ENCODE measurements at places on chromosomes 4 and X.
A peak's percentile ranks its signal among the peaks of the same experiment; 100 is the strongest.

DNA sequence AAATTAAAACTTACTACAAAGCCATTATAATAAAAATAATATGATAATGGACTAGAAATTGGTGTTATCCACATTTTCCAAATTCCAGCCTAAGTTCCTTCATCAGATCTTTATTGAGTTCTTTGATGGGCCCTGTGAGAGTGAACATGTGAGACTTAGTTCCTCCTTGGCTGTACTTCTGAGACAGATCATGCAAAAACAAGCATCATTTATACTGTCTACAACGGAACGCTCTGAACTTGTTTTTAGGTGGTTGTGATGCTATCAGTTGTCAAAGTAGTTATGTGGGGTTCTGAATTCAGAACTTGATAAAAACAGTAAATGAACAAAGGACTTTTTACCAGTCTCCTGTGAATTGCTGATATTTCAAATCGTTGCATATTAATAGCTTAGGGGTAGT is 48.9 kb downstream of the JADE3 start:
- no peak for DNase-seq

DNA sequence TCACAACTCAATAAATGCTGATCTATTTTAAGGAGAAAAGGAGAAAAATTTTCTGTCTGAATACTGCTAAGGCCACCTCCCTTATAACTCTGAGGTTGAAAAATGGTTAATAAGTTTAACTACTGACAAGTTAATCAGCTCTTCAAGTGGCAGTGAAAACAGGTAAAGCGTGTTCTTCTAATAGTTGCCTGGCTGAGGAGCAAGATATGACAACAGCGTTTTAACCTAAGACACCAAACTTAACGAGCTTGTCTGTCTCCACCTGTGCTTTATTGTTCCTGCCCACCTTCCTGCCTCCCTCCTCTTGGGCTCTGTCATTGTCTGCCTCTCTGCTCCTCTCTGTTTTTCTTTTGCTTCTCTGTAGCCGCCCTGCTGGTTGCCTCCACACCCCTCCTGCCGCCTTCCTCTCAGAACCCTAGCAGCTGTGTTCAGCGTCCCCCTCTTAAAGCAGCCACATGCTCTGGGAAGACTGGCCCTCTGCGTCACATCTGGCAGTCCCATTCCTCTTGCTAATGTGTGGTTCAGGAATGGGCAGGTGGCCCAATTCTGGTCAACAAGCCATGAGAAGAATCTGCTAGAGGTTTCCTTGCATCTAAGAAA is 4.3 kb upstream of the TSPAN5 start:
- peak; percentile 76 for DNase-seq

- DNase-seq, result no peak
Observed at GRCh38 chrX:21955403-21956189, 15.1 kb downstream of the SMS start.

DNA sequence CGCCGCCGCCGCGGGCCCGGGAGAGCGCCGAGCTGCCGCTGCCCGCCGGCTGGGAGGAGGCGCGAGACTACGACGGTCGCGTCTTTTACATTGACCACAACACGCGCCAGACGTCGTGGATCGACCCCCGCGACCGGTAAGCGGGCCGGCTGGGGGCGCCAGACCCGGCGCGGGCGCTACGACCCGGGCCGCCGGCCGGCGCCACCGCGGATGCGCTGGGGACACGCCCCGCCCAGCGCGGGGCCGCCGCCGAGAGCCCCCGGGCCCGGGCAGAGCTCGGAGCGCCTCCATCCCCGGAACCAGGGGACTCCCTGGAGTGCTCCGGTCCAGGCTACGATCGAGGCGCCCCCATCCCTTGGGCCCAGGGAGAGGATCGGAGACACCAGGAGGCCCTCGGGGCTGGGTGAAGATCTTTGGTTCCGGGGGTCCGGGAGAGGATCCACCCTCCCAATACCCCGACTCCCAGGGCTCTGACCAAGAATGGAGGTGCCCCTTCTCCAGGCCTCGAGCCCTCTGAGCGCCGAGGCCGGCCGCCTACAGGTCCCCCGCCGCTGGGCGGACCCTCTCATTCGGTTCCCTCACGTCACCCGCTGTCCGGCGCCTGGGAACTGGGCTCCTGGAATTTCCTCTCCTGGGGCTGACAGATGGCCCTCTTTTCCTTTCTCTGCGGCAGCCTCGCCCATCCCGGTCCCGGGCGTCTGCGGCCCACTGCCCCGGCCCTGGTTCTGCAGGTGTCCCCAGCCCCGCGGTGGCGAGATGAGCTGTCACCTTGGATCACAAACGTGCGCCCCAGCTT is 48.8 kb downstream of the CLDN34 start:
- DNase-seq, result no peak

DNA sequence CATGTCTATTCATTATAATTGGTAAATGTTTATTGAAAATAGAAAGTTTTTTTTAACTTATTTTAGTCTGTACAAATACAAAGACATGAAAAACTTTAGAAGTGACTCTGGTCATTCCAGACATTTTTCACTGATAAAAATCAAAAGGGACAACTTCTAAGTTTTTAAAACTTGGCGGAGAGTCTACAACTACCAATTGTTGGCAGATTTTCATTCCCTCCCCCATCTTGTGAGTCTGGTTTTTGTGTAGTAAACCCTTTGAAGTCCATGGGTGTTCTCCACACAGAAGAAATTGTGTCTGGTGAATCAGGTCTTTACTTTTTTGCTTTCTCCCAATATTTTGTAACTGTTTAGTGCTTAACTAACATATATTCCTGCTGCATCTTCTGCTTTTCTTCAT is 336.5 kb downstream of the PDGFC start:
- no peak for DNase-seq

- DNase-seq, result no peak
Observed at GRCh38 chr4:41202820-41203568, 11.3 kb downstream of the APBB2 start.

DNA sequence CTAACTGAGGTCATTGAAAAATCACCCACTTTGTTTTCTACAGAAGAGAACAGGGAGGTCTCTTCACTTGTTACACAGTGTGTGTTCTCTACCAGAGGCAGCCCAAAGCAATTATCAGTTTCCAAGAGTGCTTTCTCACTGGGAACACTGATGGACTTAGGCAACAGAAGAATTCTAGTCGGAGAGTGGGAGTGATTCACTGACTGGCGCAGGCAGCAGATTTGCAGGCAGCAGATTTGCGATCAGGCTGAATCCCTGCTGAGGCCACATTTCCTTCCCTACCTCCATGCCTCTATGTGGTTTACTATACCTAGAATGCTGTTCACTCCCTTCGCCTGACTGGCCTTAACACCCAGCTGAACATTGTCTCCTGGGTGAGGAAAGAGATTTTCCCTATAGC is 6.6 kb downstream of the OCIAD2 start:
- no peak for DNase-seq

DNA sequence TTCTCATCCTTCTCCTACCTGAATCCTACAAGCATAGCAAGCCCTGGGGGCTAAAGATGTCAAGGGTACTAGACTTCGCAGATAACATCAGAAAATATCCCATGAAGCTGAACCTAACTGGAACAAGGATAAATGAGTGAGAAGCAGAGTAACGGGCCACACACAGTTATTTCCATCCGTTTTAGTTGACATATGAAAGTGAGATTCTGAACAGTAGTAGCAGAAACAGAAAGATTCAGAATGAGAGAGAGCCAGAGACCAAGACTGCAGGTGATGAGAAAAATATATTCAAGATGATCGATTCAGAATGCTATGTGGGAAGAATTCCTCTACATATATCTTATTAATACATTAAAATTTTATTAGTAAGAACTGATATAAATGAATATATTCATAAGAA is 165.1 kb downstream of the TSPAN5 start:
- no peak for DNase-seq

DNA sequence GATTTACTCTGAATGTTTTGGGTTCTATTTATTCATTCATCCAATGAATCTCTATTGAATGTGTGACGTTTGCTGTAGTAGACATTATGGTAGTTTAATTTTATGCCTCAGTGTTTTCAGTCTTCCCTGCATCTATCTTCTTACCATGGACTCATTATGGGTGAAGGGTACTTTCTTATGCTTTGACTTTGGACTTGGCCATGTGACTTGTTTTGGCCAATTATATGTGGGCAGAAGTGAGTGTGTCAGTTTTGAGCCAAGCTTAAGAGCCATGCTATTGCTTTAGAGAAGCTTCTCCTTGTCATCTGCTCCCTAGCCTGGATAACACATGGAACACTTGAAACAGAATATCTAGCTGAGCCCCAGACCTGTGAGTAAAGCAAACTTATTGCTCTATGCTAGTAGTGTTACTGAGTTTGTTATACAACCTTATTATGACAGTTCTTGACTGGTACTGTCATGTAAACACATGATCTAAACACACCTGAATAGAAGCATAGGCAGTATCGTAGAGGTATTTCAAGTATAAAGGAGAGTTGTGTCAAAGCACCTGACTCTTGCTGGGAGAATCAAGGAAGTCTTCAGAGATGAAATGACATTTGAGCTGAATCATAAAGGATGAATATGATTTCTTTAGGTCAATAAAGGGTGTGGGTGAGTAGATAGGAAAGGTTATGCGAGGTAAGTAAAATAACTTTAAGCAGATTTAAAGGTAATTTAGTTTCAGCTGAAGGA is 128.4 kb downstream of the NAA11 start:
- no peak for DNase-seq

GRCh38 chr4:150067859-150068258 is 10.4 kb upstream of the DCLK2 start:
- no peak for DNase-seq

- no peak for DNase-seq
Observed at GRCh38 chrX:134580907-134581306, 77.4 kb downstream of the PLAC1 start.

DNA sequence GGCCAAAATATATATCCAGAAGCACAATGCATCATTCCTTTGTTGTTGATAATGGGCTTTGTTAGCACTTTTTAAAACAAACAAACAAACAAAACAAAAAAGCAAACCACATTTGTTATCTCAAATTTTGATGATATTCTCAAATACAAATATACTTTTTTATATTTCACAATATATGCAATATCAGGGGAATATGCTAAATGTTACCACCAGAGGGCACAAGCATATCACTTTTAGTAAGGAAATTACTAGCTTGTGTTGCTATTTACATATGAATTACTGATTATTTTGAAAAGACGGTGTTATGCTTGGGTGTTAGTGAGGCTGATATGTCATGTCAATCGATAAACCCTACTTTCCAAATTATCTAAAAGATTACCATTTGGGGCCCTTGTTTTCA is 29.1 kb downstream of the RIPPLY1 start:
- DNase-seq, result no peak

- no peak for DNase-seq
Observed at GRCh38 chrX:2888309-2888708, 40.8 kb downstream of the ARSD start.

DNA sequence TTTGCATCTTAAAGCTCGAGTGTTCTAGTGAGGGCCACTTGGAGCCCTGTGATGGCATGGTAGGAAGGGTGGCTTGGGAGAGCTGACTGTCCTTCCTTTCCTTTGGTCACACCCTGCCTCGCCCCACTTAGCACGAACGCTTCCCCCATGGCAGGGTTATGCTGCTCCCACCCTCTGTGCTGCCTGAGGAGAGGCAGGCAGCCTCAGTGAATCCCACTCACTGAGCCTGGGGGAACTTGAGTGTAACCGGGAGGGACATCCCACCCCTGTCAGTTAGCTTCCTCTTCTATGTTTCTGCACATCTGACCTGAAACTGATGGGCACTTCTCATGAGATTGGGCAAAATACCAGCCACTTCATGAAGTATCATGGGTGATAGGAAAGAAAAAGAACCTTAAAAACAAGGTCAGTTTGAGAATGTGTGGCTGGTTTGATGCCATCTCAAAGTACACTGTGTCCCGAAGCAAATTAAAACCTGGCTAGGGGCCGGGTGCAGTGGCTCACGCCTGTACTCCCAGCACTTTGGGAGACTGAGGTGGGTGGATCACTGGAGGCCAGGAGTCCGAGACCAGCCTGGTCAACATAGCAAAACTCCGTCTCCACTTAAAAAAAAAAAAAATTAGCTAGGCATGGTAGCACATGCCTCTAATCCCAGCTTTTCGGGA is 10.1 kb downstream of the TKTL1 start:
- DNase-seq, result no peak

GRCh38 chr4:168486912-168487281 is 6.6 kb upstream of the DDX60L start:
- no peak for DNase-seq

- DNase-seq, result no peak
Observed at GRCh38 chr4:175930471-175930870, 118.4 kb upstream of the GPM6A start.
